Large intestine (tissue), 12 donors: ENCODE measurements at places on chromosomes 11 and 22. TPM values are rescaled to one million over a fixed set of nuclear protein-coding genes. Genes with fewer than 3 reads are reported as not detected.

KRTAP5-11 gene
- polyA plus RNA-seq = 0.19 TPM

C11orf42 gene
- 1.2 TPM for polyA plus RNA-seq

BIRC2 gene
- 60.9 TPM for polyA plus RNA-seq

DEFB131B gene
- polyA plus RNA-seq = not detected

NLRP6 gene
- polyA plus RNA-seq = 37.4 TPM

UCP2 gene
- 47.7 TPM for polyA plus RNA-seq

MPEG1 gene
- polyA plus RNA-seq = 40.7 TPM

TEX12 gene
- 0.27 TPM for polyA plus RNA-seq

GDPD4 gene
- 5.1 TPM for polyA plus RNA-seq

OR2AG1 gene
- 0.07 TPM for polyA plus RNA-seq
